ENCODE measurements at places on chromosomes 6 and 20.

DNA sequence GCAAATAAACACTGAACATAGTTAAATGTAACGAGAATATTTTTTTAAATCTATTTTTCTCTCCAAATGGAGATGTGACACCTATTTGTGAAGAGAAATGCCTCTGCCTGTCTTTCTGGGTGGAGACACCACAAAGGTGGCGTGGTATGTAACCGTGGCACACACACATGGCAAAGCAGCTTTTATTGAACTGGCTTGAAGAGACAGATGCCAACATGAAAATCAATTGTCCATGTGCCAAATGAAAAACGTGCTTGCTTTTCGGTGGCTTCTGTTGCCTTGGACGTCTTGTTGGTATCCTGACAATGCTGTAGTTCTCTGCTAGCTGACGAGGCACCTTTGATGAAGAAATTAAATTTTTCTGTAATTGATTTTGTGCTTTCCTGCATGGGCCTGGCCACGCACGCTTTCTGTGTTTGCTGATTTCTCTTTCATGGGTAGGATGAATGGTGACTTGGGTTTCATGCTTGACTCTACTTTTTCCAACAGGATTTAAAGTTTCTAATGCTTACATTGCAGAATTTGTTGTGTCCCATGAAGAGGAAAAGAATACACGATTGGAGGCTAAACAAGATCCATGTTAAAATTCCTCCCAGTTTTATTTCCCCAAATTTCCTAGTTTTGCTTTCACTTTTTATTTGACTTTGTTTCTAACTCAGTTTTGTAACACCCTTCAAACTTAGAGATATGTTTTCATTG lies 202.6 kb downstream of the TMEM242 start:
- no peak overlapping the region for H3K4me3 ChIP-seq
- H3K27me3 ChIP-seq = no peaks in the 10 kb centered on the region
- H3K27ac ChIP-seq = no peak overlapping the region
- no peaks in the 10 kb centered on the region for H3K4me1 ChIP-seq
- no peak for DNase-seq

- H3K27me3 ChIP-seq = no peaks in the 10 kb centered on the region
- DNase-seq = no peak
- no peaks in the 10 kb centered on the region for H3K4me1 ChIP-seq
- no peaks in the 10 kb centered on the region for H3K36me3 ChIP-seq
- no peak overlapping the region for H3K4me3 ChIP-seq
- H3K27ac ChIP-seq = no peak overlapping the region
Observed at GRCh38 chr6:146984251-146984924, 219.8 kb upstream of the STXBP5 start.

DNA sequence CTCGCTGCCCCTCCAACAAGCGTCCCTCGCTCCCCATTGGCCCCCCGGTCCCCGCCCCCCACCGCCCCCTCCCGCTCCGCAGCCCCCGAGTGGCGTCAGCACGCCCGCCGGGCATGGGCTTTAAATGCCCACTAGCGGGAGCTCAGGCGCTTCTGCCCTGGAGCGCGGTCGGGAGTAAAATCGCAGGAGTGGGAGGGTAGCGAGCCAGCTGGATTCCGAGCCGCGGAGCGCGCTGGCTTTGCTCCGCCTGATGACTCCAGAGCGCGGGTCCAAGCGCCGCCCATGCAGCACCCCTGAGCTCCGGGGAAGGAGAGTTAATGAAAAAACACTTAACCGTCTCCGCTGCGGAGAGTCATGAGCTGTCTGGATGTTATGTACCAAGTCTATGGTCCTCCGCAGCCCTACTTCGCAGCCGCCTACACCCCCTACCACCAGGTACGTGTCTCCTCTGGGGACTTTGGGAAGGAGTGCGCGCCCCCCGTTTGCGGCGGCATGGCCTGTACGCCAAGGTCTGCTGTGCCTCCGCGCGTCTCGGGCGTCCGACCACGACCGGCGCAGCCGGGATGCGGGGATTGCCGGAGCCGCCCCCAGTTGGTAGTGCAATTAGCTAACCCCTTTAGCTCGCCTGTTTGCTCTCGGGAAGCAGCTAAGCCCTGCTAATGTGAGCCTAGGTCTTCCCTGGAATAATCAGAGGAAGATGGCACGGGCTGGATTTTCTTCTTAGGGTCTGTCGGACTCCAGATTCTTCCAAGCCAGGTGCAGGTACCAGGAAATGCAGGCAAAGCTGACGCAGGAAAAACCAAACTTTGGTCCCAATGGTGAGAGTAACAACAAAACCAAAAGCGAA lies at the start of gene VGLL2:
VGLL2 (plus strand) TSS at position 149 of the 847 bp plus-strand sequence; CDS start at position 355, 206 bp downstream.
- peaks cover 25% of the 10 kb centered on the region for H3K4me1 ChIP-seq
- no peaks in the 10 kb centered on the region for H3K36me3 ChIP-seq
- peak within 1 kb of the TSS; percentile 28 for H3K4me3 ChIP-seq

GRCh38 chr6:161694995-161695394 lies 421.1 kb upstream of the AGPAT4 start:
- H3K36me3 ChIP-seq = no peaks in the 10 kb centered on the region
- H3K4me1 ChIP-seq = no peaks in the 10 kb centered on the region
- no peak for DNase-seq
- no peak overlapping the region for H3K27ac ChIP-seq

- DNase-seq = peak; percentile 27
- H3K36me3 ChIP-seq = no peaks in the 10 kb centered on the region
- H3K4me3 ChIP-seq = no peak overlapping the region
- H3K4me1 ChIP-seq = peaks cover 4% of the 10 kb centered on the region
Observed at GRCh38 chr6:169955731-169956437, 204.5 kb downstream of the ERMARD start.

DNA sequence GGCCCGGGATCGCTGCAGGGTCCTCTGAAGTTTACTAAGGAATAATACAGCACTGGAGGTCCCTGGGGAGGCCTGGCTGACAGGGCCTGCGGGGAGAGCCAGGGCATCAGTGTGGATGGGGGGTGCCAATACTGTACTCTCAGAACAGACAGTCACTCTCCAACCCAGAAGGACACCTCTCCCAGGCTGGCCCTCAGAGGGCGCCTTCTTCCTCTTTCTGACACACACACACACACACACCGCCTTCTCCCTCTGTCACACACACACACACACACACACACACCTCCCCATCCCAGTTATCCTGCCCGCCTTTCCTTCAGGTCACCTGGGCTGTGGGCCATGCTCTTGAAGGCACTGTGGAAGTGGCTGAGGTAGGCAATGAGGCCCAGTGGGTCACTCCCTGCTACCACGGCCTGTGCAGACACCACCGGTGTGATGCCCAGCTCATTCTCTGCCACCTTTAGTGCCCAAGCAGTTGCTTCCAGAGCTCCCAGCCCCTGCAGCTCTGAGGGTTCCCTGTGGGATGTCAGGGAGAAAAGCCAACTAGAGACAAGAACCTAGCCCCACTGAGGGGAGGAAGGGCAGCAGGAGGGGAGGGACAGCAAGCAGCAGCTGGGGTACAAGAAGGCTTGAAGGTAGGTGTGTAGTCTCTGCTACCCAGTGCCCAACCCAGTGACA lies 7.5 kb downstream of the SMPD2 start:
- H3K27me3 ChIP-seq = no peaks in the 10 kb centered on the region
- no peak overlapping the region for H3K27ac ChIP-seq
- peaks cover 85% of the 10 kb centered on the region for H3K36me3 ChIP-seq
- DNase-seq = no peak
- H3K4me1 ChIP-seq = peaks cover 15% of the 10 kb centered on the region

- H3K4me3 ChIP-seq = no peak overlapping the region
- no peaks in the 10 kb centered on the region for H3K4me1 ChIP-seq
- H3K27me3 ChIP-seq = no peaks in the 10 kb centered on the region
- no peak overlapping the region for H3K27ac ChIP-seq
- DNase-seq = no peak
Observed at GRCh38 chr20:2183381-2183780, 81.8 kb downstream of the STK35 start.

GRCh38 chr20:25672659-25673235 lies 23.9 kb downstream of the ZNF337 start:
- no peaks in the 10 kb centered on the region for H3K27me3 ChIP-seq
- H3K27ac ChIP-seq = no peak overlapping the region
- H3K4me3 ChIP-seq = no peak overlapping the region
- DNase-seq = no peak

DNA sequence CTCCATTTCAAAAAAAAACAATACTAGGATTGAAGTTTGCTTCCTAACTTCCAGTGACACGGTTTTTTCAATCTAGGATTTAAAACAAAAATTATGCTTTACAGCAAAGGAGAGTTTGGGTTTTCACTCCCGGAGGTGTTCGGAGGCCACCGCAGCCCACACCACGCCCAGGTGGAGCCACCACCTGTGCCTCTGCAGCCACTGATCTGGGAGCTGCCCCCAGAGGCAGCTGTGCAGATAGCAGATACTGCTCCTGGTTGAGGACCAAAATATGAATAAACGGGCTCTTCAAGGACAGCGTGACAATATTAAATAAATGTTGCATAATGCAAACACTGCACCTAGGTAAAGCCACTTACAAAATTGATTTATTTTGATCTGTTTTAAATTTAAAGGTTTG lies 30.2 kb downstream of the DLL1 start:
- H3K27ac ChIP-seq = no peak overlapping the region
- DNase-seq = no peak
- H3K36me3 ChIP-seq = no peaks in the 10 kb centered on the region

DNA sequence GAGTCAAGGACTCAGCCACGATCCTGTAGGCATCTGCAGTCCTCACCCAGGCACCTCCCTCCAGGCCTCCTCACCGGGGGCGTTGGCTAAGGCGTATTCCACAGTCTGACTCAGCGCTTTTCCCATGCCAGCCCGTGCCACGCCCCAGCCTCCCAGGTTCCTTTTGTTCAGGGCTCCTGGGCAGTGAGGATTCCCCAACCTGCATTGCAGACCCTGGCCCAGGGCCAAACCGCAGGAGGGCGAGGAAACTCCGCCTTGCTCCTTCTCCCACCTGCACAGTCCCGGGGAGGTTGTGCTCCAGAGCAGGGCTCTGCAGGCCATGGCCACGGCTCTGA lies 202.8 kb upstream of the CST7 start:
- H3K36me3 ChIP-seq = no peaks in the 10 kb centered on the region
- H3K27ac ChIP-seq = no peak overlapping the region
- no peak overlapping the region for H3K4me3 ChIP-seq
- no peak for DNase-seq
- H3K27me3 ChIP-seq = no peaks in the 10 kb centered on the region

DNA sequence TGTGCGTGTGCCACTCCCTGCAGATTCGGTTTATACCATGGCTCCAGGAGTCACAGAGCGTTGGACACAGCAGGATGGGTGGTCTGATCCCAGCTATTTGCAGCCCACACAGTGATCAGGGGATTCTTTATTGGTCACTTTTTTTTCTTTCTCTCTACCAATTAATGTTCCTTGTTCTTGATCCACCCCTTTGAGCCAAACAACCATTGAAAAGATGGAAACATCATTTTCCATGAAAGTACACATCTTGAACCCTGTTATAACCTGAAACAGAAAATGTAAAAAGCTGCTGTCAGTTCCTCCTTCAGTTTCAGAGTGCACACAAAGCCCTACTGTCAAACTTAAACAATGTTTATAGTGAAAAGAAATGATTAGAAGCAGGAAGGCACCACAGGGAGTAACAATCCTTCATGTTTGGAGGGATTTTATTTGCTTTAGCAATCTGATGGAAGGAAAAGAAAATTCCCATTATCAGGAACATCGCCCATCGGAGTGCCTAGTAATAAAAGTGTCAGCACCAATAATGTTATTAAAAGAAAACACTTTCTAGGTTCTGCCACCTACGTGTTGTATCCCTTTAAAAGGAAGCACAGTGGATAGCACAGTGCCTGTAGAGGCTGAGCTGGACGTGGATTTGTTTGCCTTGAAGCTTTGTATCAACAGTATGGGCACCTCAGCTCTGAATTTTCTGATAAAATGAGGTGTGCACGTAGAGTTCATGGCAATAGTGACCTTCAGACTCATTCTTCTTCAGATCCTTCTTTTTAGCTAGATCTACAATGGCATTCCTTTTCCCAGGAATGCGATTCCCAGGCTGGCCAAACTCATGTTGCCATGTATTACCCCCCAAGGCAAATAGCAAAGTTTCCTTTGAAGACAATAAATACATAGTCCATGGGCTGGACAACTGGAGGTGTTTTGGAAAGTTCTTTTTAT lies 16.1 kb upstream of the THBD start:
- H3K4me1 ChIP-seq = peaks cover 13% of the 10 kb centered on the region
- no peaks in the 10 kb centered on the region for H3K36me3 ChIP-seq
- no peak overlapping the region for H3K27ac ChIP-seq
- no peak for DNase-seq
- H3K4me3 ChIP-seq = no peak overlapping the region
- no peaks in the 10 kb centered on the region for H3K27me3 ChIP-seq

GRCh38 chr6:113137426-113137825 lies 719.7 kb upstream of the MARCKS start:
- H3K27ac ChIP-seq = no peak overlapping the region
- H3K4me3 ChIP-seq = no peak overlapping the region
- no peaks in the 10 kb centered on the region for H3K27me3 ChIP-seq
- no peak for DNase-seq

DNA sequence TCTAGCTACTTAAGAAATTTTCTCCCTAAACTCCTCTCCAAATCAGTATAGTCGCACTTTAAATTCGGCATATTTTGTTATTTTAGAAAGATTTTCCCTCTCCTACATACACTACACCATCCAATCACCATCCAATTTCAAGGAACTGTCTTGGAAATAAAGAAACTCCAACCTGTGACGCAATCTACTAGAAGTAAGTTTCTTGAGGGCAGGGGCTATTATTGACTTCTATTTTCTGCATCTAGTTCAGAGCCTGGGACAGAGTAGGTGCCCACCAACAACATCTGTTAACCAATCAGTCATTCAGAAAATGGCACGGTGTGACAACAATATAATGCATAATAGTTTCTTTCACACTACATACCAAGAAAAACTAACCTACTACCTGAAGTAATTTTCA lies 3.6 kb downstream of the ATG5 start:
- DNase-seq = no peak
- no peaks in the 10 kb centered on the region for H3K36me3 ChIP-seq
- no peaks in the 10 kb centered on the region for H3K27me3 ChIP-seq
- H3K27ac ChIP-seq = no peak overlapping the region

GRCh38 chr6:23114812-23115504 lies 545.6 kb downstream of the HDGFL1 start:
- no peaks in the 10 kb centered on the region for H3K27me3 ChIP-seq
- H3K4me3 ChIP-seq = no peak overlapping the region
- no peak overlapping the region for H3K27ac ChIP-seq

DNA sequence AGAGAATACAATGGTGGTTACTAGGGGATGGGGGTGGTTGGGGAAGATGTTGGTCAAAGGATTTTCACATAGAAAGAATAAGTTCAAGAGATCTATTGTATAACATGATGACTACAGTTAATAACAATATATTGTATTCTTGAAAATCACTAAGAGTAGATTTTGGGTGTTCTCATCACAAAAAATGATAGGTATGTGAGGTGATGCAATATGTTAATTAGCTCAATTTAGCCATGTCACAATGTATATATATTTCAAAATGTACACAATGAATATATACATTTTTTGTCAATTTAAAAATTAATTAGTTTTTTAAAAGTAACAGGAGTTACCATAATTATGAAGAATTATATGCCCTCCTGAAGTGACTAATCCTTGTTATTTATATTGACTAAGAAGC lies 22.3 kb downstream of the ZNF133 start:
- H3K27me3 ChIP-seq = no peaks in the 10 kb centered on the region
- peaks cover 34% of the 10 kb centered on the region for H3K36me3 ChIP-seq
- peaks cover 22% of the 10 kb centered on the region for H3K4me1 ChIP-seq
- H3K4me3 ChIP-seq = no peak overlapping the region
- DNase-seq = no peak
- no peak overlapping the region for H3K27ac ChIP-seq

Data from common myeloid progenitor, CD34-positive (primary cell).